T-cell (primary cell): ENCODE measurements at places on chromosomes 1 and 21. TPM values are rescaled to one million over a fixed set of nuclear protein-coding genes. Genes with fewer than 3 reads are reported as not detected.

DNA sequence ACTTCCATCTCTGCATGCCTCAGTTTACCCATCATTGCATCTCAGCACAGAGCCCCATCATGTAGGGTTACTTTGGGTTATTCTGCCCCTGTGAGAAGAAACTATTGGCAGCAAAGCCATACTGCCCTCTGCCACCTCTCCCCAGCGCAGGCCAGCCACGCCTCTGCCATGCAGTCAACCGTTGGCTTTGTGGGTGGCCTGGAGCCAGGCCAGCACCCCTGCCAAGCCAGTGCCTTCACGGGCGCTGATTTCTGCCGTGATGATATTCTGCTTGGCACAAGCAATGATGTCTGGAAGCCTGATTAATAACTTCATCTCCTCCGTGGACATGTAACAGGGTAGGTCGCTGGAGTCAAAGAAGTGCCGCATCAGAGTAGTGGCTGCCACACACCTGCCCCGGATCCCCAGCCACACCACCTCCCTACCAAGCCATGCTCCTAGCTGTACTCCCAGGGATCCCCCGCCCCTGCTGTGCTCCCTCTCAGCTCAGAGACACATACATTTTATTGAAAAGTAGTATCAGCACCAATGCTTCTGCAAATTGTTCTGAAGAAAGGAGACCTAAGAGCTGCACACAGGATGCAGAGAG is 15.0 kb upstream of the CEP85 start:
- DNase-seq, result no peak

GRCh38 chr1:206013026-206013795 is 10.0 kb upstream of the RAB7B start:
- no peak for DNase-seq

DNA sequence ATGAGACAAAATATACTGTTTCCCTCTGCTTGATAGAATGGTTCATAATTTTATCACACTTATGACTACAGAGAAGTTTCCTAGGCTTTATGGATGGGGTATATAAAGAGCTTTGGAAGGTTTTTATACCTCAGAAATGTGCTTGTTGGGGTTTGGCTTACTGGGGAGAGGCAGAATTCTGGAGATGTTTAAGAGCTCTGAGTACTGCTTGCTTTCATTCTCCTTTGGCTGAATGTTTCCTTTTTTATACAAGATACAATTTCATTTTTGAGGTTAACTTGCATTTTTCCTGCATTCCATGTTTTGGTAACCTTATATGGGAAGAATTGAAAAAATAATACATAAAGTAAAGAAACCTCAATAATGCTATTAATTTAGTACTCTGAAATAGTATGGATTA is 157.7 kb upstream of the COL11A1 start:
- DNase-seq, result no peak

DNA sequence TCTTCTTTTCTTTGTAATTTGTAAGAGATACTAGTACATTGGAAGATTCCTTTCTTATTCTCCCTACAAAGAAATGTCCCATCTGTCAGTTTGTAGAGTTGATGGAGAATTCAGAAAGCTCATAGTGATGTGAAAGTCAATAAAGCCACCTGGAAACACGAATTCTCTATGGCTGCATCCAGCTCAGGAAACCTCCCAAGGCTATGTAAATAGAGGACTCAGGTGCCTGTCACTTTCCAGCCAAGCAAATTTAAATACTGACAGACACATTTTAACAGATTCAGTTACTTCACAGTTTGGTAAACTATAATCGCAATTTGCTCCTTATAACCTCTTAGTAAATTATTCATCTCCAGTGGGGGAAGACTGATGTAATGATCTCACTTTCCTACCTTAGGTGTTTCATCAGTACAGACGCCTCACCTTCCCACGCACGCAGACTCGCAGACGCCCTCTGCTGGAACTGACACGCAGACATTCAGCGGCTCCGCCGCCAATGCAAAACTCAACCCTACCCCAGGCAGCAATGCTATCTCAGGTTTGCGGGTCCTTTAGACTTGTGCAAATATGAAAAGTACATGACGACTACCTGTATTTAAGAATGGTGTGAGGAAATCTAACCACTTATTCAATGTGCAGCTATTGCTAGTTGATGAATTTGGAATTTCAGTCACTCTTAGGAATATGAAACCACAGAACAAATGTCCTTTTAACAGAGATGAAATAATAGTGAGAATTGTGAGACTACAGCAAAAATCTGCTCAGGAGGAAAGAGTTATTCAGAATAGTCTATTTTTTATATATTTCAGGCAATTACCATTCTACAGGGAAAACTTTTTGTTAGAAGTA is 60.6 kb downstream of the PTPRC start:
- peak; percentile 67 for DNase-seq

DNA sequence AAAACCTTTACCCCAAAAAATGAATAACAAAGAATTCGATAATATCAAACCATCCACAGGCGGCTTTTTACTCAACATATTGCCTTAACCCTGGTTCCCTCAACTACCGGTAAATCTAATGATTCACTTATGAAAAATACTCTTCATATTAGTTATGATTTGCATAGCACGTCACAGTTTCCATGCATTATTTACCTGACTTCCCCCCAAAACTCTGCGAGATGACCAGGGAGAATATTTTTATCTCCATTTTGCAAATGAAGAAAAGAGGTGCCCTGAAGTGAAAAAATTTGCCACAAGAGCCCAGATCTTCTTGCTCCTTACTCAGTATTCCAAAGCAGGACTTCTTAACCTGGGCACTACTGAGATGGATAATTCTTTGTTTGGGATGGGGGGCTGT is 2.9 kb downstream of the JAK1 start:
- no peak for DNase-seq

GRCh38 chr21:42466700-42467099 is 29.3 kb downstream of the RSPH1 start:
- no peak for DNase-seq

DNA sequence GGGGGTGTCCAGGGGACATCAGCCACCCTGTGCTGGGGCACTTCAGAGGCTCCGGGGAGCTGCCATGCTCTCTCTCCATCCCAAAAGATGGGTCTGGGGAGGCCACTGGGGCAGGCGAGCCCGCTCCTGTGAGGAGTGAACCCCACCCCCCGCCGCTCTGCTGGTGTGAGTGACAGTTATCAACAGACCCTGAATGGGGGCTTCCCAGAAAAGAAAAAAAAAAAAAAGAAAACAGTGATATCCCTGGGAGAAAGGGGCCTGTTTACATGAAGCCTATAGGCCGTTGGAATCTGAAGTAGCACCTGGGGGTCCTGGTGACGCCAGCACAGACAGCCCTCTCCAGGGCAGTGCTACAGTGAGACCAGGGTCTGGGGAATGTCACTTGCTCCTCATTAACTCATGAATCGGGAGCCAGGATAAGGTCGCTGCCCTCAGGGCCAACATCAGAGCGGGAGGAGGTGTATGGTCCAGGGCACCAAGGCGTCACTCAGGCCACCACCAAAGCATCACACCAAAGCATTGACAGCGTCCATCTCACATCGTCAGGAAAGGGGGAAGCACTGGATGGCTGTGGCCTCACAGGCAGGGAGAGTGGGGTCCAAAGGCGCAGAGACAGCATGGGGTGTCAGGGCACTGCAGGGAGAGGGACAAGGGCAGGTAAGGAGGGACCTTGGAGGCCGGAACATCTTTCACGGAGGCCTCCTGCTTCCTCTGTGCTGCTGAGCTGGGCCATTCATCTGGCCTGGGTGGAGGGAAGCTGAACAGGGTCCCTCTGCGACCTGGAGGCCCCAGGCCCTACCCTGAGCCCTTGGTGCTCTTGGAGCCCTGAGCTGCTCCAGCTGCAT is 8.4 kb upstream of the NPHP4 start:
- DNase-seq, result no peak

- peak; percentile 39 for DNase-seq
Measured at GRCh38 chr1:154479764-154480421, 22.1 kb upstream of the TDRD10 start.

- DNase-seq, result no peak
Measured at GRCh38 chr1:46440478-46440877, 46.4 kb downstream of the FAAH start.

GRCh38 chr1:228276174-228276831 is 68.5 kb downstream of the OBSCN start:
- no peak for DNase-seq

DNA sequence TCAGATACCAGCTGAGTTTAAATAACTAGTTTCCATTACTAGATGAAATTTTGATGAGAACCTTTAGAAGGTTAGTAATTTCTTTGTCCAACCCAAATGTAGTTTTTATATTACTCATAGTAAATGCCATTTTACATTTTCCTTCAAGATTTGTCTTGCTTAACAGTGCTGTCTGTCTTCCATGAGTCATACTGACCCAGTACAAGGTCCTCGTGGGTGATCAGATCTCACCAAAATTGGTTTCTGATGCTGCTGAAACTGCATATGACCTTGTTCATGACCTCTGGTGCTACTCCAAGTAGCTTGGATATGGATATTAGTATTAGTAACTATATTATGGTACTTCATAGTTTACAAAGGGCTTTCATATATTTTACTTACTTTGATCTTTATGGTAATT is 207.1 kb downstream of the RYR2 start:
- DNase-seq, result no peak

GRCh38 chr21:34912022-34912945 is 136.8 kb downstream of the RUNX1 start:
- no peak for DNase-seq

DNA sequence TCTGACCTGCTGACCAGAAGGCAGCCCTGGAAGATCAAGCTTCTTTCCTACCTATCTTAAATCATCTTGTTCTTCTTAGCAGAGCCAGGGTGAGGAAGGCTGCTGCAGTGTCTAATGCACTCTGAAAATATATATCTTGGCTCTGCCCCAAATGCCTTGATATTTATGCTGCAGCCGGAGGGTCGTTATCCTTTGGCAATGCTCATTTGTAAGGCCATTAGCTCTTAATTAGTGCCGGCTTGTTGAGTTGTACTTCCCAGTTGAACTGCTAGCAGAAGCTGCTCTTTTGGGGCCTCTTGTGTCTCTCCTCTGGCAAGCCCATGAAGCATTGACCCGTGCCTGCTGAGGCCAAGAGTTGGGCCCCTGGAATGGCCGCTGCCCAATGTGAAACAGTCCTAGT is 4.2 kb upstream of the GNL2 start:
- DNase-seq, result no peak

DNA sequence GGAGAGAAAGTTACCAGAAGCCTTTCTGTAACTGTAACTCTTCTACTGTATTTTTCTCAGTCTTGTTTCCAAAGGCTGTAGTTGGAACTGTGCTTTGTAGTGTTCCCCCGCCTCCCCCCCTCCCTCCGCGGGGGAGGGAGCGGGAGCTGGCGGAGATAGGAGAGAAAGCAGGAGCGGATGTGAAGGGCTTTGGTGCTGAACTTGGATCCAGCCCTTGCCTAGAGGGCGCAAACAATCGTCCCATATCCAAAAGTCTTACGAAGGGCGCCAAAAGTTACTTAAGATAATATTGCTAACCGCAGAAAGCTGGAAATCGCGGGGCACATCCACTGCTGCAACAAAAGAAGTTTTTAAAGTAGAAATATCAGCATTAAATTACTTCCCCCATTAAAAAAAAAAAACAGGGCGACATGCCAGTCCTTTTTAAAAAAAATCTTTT is 2.4 kb upstream of the NFIA start:
- DNase-seq, result no peak

ESPN gene
- 2.1 TPM for total RNA-seq

OR2M3 gene
- not detected for total RNA-seq

AADACL3 gene
- total RNA-seq, result not detected

IQGAP3 gene
- total RNA-seq, result 0.13 TPM

ENTREP3 gene
- 10.2 TPM for total RNA-seq

GIPC2 gene
- 0.15 TPM for total RNA-seq

CBR1 gene
- 21.1 TPM for total RNA-seq

WDTC1 gene
- 47.6 TPM for total RNA-seq

GNAT2 gene
- not detected for total RNA-seq
